ENCODE measurements at places on chromosomes 2 and 18.

DNA sequence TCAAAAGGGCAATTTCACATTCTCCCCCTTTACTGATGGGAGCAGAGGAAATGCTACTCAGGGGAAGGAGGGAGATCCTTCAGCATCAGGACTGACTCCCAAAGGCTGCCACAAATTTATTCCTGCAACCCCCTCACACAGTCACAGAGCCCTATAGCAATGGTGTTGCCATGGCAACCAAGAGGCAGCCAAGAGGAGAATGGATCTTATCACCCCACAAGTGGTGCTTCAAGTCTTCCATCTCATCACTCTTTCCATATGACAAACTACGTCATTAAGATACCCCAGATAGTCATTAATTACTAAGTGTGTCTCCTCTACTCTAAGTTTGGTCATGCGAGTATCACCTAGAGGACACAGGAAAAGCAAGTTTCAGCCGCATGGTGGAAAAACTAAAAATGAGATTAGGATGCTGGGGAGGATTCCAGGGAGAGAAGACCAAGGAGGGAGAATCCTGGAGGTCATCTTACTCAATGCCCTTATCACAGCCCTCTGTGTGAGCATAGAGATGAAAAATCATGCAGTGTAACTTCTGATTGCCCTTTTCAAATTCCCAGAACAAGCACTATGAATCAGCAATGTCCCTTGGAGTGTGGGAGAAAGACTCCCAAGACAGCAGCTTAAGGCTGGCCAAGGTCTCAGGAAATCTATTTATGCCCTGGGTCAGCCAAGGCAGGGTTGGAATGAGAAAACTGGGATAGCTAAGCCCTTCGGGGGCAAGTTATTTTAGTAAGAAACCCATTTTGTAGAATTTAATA, 885.7 kb upstream of the KLHL29 start:
- no peak for DNase-seq

DNA sequence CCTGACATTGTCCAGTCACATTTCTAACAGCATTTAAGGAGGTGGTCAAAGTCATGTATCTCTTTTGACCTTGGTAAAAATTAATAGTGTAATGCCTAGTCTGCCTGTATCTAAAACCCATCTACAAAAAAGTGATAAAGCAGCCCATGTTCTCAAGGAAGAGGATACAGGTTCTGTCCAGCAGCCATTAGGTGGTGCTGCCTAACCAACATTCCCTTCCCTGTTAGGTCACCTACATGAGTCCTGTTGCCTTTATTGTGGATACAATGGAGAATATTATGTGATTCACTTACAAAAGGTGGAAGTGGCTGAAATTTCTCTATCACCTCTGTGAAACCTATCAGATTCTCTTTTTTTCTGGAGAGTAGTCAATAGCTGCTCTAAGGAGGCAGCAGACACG, 52.5 kb downstream of the AQP4 start:
- DNase-seq = peak; percentile 63

DNA sequence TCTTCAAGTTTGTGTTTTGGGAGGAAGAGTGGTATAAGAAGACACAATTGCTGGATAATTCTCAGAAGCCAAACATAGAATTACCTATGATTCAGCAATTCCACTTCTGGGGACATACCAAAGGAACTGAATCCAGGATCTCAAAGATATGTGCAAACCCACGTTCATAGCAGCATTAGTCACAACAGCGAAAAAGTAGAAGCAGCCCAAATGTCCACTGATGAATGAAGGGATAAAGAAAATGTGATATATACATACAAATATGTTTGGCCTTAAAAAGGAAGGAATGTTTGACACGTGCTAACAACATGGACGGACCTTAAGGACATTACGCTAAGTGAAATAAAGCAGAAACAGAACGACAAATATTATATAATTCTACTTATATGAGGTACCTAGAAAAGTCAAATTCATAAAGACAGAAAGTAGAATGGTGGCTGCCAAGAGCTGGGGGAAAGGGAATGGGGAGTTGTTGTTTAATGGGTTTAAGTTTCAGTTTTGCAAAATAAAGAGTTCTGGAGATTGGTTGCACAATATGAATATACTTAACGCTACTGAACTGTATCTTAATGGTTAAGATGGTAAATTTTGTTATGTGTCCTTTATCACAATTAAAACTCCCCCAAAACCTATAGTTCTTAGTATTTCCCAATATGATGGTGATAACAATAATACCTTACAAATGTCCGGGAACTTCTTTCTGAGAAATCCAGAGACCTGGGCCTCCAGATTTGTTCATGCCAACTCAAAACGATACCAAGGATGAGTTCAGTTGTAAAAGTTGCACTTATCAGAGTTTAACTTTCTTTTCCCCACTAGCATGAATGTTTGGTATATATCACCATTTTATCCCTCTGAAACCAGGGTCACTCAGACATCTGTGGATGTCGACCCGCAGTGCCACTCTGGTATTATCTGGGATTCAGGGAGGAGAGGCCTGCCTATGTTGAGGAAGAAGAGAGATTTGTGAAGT, 33.7 kb upstream of the WIPF1 start:
- DNase-seq = no peak

DNA sequence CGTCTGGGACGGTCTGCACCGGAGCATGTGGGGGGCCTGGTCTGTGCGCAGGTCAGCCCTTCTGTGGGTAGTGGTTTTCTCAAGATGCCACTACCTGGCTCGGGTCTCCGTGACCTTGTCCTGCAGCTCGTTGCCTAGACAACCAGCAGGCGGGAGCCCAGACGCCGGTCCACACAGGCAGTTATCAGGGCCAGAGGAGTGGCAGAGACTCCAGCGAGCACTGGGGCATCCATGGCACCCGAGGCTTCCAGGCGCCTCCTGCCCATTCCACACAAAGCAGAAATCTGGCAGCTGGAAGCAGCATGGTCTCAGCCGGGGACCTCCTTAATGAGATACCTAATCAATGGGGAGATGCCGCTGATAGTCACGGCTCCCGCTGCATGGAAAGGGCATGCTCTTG, 156.1 kb downstream of the FAM210A start:
- peak; percentile 12 for DNase-seq

- no peak for DNase-seq
Measured at GRCh38 chr18:50590593-50590992, 30.7 kb downstream of the MAPK4 start.

GRCh38 chr2:157572725-157573124, 55.9 kb downstream of the ACVR1C start:
- DNase-seq = no peak

- peak; percentile 85 for DNase-seq
Measured at GRCh38 chr2:237306083-237306786, 107.7 kb downstream of the COL6A3 start.

- DNase-seq = peak; percentile 14
Measured at GRCh38 chr18:34709104-34709503, 994 bp upstream of the DTNA start.

GRCh38 chr18:10661317-10661716, 135.5 kb downstream of the NAPG start:
- peak; percentile 65 for DNase-seq

DNA sequence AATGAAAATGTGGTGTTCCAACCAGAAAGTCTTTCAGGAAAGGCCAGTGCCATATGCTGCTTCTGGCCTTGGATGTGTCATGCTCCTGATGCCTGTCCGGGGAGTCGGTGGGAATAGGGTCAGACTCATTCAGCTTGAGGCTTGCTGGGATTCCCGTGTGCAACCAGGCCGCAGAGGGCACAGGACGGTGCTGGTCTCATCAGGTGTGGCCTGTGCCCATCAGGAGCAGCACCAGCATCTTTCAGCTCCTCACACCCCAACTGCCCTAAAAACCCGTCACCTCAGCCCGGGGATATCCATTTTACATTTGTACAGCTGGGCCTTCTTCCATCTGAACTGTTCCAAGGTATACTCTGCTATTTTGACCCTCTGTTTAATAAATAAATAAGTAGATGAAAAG, 13.3 kb upstream of the CNNM3 start:
- DNase-seq = no peak

DNA sequence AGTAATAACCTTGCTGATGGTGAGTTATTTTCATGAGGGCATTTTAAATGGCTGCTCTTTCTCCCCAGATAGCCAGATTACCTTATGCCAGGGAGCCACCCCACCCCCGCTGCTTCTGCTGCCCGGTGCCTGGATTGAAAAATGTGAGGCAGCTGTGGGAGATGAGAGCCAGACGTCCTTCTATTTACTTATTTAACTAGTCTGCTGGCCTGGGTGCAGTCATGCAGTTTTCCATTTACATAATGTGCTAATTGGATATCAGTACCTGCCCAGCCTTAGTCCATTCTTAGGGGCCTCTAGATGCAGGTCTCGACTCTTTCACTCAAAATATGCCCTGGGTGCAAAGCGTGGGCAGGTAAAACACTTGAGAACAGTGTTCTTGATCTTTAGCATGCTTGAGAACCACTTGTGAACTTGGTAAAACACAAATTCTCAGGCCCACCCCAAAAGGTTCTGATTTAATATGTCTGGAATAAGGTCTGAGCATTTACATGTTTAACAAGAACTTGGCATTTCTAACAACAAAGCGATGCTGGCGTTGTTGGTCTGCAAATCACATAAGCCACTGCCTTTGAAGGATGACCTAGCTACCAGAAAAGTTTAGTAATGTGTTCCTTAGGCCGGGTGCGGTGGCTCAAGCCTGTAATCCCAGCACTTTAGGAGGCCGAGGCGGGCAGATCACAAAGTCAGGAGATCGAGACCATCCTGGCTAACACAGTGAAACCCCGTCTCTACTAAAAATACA, 154.3 kb downstream of the NRP2 start:
- no peak for DNase-seq

- no peak for DNase-seq
Measured at GRCh38 chr2:171253279-171253678, 92.6 kb upstream of the TLK1 start.

GRCh38 chr2:136019306-136019705, 33.9 kb upstream of the DARS1 start:
- DNase-seq = no peak

DNA sequence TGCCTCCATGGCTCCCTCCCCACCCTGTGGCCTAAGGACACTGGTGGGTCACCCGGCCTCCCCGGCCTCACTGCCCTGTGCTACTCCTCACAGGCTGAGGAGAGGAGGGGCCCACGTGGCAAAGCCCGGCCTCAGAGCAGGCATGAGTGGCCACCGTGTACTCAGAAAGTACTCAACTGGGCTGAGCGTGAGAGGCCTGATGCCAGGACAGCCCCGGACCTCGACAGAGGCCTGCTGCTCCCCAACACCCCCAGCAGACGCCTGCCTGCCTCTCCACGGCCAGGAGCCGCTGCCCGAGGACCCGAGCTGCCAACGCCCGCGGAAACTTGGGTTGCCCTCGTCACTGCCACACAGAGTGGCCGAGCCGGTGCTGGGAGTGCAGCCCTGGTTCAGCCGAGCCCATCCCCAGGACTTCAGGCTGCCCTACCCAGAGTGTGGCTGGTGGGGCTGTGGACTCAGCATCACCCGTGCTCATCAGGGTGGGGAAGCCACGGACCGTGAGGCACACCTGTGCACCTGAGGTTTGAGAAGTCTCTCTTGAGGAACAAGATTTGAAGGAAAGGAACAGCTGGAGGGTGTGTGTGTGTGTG, 59.3 kb downstream of the CENPO start:
- DNase-seq = no peak

- peak; percentile 3 for DNase-seq
Measured at GRCh38 chr2:191374366-191374765, 129.2 kb downstream of the MYO1B start.

GRCh38 chr2:45442026-45442425, 169.0 kb downstream of the SRBD1 start:
- DNase-seq = no peak

DNA sequence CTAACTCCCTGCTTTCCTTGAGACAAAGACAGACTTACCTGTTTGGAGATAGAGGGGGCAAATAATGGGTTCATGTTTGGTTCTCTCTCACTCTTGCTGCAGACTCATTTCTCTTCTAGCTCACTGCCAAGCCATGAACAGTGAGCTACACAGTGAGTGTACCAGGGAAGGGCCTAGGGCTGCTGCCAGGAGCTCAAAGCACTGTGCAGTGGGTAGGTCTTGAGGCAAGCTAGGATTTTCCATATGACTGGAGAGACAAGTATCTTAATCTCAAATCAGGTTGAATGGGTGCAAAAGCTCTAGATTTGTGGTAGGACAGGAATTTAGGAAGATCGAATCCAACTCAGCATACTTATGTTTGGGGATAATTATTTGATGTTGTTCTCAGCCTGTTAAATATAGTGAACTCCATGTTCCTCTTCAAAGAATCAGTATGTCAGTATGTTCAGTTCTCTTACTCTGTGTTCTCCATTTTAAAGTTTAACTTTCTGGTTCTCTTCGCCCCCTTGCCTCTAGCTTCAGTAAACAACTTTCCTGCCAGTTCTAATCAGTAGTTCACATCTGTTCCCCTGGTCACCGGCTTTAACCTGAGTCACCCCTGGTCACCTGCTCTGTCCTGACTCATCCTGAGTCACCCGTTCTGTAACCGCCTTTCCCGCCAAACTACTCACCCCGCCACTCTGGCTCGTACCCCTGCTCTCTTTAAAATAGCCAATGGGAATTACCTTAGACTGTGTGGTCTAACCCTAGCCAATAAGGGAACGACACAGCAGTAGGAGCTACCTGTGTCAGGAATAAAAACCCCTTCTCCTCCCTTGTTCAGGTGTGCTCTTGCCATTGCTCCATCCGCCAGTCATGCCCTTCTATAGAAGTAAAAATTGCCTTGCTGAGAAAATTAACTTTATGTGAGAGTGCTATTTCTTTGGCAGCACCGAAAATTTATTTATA, 21.9 kb downstream of the SLC25A52 start:
- peak; percentile 10 for DNase-seq

DNA sequence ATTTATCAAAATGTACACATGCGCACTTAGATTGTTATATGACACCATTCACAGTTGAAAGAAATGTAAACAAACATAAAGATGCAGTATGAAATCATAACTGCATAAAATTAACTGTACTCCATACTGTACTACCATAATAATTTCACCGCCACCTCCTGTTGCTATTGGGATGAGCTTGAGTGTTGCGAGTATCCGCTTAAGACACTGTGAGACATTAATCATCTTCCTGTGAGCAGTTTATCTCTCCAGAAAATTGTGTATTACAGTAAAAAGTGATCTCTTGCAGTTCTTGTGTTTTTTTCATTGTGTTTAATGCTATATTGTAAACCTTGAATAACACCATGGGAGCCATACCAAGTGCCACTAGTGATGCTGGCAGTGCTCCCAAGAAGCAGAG, 46.1 kb downstream of the OLA1 start:
- no peak for DNase-seq
